ENCODE measurements at places on chromosomes 3 and 15.

GRCh38 chr3:37864904-37865303 is 3.2 kb downstream of the CTDSPL start:
- DNase-seq, result no peak

GRCh38 chr3:16113704-16114103 is 60.8 kb upstream of the GALNT15 start:
- no peak for DNase-seq

DNA sequence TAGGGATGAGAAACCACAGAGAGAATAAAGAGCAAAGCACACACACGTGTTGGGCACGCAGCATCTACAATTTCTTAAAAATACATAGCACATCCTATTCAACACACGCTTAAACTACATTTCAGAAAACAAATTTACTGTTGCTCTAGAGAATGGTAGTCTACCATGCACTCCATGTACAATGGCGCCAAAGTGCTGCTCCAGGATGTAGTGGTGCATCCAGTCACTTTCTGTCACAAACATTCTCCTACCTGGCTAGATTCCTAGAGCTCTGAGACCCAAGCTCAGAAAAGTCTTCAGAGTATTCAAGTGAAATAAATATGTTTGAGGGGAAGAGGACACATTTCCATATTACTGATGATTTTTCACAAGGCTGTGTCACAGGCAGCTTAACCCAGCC is 374.3 kb downstream of the CTNNB1 start:
- no peak for DNase-seq

DNA sequence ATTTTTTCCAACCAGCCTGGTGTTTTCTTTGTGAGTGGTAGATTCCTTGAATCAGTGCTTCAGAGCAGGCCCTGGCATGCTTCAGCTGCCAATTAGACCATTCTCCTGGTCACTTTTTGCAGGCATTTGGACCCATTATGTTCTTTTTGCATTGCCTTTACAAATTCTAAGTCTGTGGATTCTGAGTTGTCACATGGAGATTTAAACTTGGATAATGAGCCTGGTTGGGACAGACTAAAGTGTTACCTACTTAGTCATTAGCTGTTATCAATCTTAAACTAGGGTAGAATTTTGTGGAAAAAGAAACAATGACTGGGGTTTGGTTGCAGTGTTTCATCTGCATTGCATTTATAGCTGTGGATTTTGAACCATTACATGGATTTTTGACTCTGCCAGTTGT is 40.6 kb downstream of the ARHGEF26 start:
- no peak for DNase-seq

DNA sequence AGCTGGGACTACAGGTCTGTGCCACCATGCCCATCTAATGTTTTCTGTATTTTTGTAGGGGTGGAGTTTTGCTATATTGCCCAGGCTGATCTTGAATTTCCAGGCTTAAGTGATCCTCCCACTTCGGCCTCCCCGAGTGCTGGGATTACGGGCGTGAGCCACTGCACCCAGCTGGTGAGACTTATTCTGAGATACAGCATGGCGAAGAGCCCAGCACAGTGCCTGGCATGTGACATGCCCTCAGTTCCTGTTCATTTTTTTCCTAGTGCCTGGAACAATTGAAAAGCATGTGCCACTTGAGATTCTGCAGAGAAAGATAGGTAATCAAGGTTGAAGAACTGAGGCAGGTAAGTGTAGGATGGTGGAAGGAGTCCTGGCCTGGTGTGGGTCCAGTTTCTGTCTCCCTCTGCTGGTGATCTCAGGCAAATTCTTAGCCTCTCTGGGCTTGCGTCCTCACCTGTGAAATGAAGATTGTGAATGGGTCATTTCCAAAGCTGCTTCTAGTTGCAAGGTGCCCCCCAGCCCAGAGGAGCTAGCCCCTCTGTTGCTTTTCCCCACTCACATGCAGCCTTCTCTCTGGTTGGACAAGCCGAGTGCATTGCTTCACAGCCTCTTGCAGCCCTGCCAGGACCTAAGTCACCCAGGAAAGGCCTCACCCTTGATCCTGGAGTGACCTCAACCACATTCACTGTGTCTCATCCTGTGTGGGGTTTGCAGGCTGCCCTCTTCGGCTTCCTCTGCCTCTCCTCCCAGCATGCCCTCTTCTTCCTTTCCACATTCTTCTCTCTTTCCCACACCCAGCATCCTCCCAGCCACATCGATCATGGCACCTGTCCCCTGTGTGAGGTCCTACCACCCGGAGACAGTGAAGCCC is 4.3 kb upstream of the RHCG start:
- no peak for DNase-seq

- no peak for DNase-seq
Observed at GRCh38 chr15:95620934-95621579, 709.4 kb upstream of the NR2F2 start.

GRCh38 chr15:37108381-37109167 is 8.2 kb upstream of the MEIS2 start:
- no peak for DNase-seq

DNA sequence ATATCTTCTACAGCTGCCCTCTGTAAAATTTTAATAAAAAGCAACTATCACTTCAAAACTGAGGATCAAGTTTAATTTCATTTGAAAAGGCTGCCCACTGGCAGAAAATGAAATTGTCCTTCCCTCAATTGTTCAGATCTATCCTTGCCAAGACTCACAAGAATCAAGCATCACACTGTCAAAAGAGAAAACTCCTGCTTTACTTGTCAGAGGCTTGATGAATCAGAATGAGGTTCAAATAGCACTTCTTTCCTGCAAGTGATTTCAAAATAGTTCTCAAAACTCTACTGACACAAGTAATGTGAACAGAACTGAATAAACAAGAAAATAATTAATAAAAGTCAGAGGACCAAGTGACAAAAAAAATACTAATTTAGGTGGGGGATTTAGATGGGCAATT is 70.6 kb downstream of the GOLIM4 start:
- DNase-seq, result no peak

DNA sequence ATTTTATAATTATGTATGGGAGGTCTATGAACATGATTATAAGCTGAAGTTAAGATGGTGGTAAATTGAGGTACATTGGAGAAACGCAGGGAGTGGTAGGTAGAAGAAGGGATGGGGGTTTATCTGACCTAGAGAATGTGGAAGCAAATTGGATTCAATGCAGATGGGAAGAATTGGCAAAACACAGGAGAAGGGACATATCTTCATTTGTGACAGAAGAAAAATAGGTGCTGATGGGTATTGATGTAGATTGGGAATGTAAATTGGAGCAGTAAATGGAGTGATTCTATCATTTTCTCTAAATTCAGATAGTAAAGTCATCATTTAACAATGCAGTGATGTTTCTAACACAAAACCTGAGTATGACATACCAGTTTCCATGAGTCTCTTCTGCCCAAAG is 39.7 kb upstream of the AADAC start:
- no peak for DNase-seq

- DNase-seq, result no peak
Observed at GRCh38 chr15:29656636-29657475, 165.4 kb downstream of the TJP1 start.

GRCh38 chr3:171044384-171044783 is 17.9 kb upstream of the SLC2A2 start:
- no peak for DNase-seq

- DNase-seq, result no peak
Observed at GRCh38 chr3:139052802-139053600, 8.3 kb upstream of the PRR23C start.

- no peak for DNase-seq
Observed at GRCh38 chr15:65690778-65691177, 69.0 kb downstream of the SLC24A1 start.

DNA sequence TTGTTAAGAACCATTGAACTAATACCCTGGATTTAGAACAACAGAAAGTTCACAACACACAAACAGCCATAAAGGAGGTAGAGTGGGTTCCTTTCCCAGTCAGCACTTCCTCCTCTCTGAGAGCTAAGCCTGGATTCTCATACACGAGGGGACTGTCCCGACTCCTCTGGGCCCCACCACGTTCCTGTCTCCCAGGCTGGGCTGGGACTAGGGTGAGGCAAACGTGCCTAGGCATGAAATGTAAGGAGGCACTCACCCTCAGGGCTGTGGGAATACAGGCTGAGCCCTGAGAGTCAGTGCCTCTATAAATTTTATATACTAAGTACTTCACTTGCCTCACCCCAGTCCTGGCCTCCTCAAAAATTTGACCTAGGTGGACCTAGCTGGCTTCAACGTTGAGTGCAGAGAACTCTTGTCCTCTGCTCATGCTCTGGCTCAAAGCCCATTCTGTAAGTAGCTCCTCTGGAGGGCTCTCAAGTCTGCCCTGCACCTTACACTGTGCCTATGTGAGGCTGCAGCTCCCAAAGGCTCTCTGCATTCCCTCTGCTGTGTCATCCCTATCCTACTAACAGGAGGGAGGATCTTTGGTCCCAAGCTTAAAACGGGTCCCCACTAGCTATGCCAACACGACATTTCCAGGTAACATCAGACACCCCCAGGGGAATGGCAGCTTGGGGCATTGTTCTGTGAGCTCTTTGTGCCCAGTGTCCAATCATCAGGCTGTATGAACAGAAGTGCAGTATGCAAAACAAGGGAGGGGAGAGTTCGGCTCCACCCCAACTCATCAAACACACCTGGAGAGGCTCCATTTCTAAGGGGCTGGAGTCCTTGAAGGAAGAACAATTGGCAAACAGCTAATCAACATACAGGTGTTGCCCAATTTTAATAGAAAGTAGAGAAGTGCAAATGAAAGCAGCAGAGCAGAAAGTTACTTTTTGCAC is 233.2 kb downstream of the RPLP1 start:
- no peak for DNase-seq

DNA sequence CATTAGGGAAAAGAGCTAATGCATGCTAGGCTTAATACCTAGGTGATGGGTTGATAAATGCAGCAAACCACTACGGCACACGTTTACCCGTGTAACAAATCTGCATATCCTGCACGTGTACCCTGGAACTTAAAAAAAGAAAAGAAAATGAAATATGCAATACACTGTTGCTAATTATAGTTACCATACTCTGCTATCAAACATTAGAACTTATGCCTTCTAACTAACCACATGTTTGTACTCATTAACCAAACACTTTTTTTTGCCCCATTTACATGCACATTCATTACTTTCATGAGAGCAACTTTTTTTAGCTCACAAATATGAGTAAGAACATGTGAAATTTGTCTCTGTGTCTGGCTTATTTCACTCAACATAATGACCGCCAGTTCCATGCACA is 253.1 kb downstream of the CGGBP1 start:
- DNase-seq, result no peak

DNA sequence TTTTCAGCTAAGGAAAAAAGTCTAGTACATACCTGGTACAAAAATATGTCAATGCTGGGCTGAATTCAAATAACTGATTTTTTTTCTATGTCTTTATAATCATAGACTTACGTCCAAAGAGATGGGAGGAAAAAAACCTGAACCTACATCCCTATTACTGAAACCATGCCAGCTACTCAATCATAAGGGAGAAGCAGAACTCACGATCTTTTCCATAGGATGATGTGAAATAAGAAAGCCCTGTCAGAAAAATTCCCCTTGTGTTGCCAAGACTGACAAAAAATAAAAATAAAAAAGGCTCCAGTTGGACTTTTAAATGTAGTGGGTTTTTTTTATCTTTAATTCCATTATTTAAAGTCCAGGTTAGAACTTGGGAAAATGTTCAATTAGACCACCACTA is 3.3 kb downstream of the MSL2 start:
- DNase-seq, result no peak

GRCh38 chr15:78767331-78767951 is 43.8 kb downstream of the ADAMTS7 start:
- DNase-seq, result no peak

DNA sequence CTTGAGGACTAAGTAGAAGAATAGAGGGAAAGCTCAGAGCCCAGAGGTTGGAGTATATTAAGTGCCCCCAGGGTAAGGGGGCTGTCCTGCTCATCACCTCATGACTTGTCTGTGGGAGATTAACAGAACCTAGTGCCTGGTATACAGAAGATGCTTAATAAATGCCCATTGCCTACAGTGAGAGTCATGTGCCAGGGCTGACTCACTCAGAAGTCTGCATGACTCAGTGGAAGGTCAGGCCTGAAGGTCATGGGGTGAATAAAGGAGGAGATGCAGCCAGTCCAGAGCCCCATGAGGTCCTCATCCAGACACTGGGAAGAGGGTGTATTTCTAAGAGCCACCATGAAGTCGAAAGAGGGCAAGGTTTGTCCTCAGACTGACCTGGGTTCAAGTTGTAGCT is 62.5 kb upstream of the TLE3 start:
- no peak for DNase-seq

DNA sequence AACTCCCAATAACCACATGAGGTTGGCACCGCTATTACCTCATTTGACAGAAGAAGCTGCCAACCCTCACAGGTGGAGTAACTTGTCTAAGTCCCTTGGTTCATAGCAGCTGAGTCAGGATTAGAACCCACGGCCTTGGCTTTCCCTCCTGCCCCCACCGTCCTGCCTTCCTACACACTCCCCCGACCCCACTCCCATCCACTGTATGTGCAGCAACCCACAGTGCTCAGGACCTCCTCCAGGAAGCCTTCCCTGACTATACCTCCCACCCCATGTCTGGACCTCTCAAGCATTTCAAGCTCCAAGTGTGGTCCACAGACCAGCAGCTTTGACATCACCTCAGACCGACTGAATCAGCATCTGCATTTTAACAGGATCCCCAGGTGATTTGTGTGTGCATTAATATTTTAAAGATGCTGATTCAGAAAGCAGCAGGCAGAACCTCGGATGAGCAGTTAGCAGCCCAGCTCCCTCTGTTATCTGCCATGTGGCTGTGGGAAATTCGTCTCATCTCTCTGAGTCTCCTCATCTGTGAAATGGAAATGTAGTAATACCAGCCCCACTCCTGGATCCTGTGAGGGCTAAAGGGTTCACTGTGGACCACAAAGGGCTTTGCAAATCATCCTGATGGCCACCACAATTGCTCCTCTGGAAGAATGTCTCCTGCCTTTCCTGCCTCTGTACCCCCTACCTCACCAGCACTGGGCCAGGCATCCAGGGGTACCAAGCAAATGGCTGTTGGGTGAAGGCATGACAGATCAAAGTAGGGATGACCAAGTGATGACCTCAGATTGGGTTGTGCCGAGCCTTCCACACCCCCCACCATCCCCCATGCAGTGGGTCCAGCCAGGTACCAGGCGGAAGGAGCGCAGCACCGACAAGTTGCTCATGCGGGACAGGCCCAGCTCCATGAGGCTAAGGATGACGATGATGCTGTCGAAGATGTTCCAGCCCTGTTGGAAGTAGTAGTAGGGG is 62.7 kb downstream of the SCN5A start:
- DNase-seq, result no peak

- no peak for DNase-seq
Observed at GRCh38 chr3:88773766-88774165, 333.7 kb upstream of the EPHA3 start.

DNA sequence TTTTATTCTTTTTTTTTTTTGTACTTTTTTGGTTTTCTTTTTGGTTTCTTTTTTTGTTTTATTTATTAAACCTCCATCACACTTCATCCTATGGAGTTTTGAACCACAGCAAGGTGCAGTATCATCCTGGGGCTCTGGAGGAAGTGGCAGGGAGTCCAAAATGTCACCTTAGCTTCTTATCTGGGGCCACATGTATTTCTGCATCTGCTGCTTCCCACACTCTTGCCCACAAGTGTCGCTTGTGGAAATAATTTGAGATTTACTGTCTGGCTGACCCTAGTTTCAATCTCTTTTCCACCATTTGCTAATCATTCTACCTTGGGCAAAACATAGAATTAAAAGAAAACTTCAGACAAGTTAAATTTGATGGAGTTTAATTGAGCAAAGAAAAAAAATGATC is 6.4 kb downstream of the OPA1 start:
- no peak for DNase-seq

Measured in left kidney (tissue), 8 donors.